ENCODE measurements at places on chromosomes 1 and 21. TPM values are rescaled to one million over a fixed set of nuclear protein-coding genes. Genes with fewer than 3 reads are reported as not detected.

The KRTAP12-2 gene
- not detected for total RNA-seq

- H3K36me3 ChIP-seq = no peaks in the 10 kb centered on the region
- no peak for DNase-seq
- peak overlapping the region; percentile 90 for H3K4me3 ChIP-seq
- H3K27me3 ChIP-seq = no peaks in the 10 kb centered on the region
- no peak overlapping the region for H3K27ac ChIP-seq
Observed at GRCh38 chr1:111347026-111347425, 56.4 kb downstream of the CHIA start.

GRCh38 chr1:154405747-154406571 is 816 bp downstream of the IL6R start:
- DNase-seq = peak; percentile 86
- H3K36me3 ChIP-seq = peaks cover 2% of the 10 kb centered on the region
- H3K4me3 ChIP-seq = peak overlapping the region; percentile 94
- no peaks in the 10 kb centered on the region for H3K27me3 ChIP-seq
- peak overlapping the region; percentile 96 for H3K27ac ChIP-seq
- peaks cover 80% of the 10 kb centered on the region for H3K4me1 ChIP-seq

- peak overlapping the region; percentile 19 for H3K27ac ChIP-seq
- H3K27me3 ChIP-seq = no peaks in the 10 kb centered on the region
- DNase-seq = no peak
- peaks cover 51% of the 10 kb centered on the region for H3K4me1 ChIP-seq
- H3K4me3 ChIP-seq = peak overlapping the region; percentile 11
- H3K36me3 ChIP-seq = no peaks in the 10 kb centered on the region
Observed at GRCh38 chr1:226884116-226884625, 13.8 kb downstream of the PSEN2 start.
